ENCODE measurements at places on chromosomes 3 and 15.

GRCh38 chr3:15512166-15512565 lies 9.3 kb downstream of the COLQ start:
- DNase-seq, result peak; percentile 78

DNA sequence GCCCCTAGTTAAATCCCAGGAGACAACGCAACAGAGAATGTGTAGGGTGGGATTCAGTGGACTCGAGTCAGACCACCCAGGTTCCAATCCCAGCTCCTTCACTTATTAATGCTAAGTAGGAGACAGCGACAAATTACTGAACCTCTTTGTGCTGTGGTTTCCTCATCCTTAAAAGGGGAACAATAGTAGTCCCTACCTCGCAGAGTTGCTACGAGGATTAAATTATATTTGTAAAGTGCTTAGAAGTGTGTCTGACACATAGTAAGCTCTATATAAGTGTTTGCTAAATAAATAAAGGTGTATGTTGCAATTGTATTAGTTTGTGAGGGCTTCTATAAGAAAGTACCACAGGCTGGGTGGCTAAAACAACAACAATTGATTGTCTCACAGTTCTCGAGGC lies 58.0 kb upstream of the PPARG start:
- DNase-seq, result no peak

GRCh38 chr15:64883100-64883581 lies 28.6 kb upstream of the ANKDD1A start:
- DNase-seq, result no peak

DNA sequence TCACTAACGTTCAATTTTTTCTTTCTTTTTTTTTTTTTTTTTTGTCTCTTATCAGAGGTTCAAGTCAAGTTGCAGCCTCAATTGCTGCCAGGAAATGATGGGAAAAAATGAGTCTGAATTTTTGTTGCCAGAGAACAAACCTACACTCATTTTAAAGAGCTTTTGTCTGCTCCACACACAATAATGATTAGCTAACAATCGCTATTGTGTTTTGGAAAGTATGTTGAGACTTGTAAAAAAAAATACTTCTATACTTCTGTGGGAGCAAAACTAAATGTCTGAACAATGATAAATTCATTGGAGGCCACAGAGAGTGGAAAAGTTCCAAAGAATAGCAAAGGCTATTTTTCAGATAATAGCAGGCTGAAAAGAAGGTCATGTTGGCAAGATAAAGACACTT lies 176.3 kb upstream of the LMCD1 start:
- DNase-seq, result no peak

GRCh38 chr15:45399381-45400212 lies 21.3 kb upstream of the GATM start:
- DNase-seq, result peak; percentile 41

- DNase-seq, result no peak
Measured at GRCh38 chr3:195508185-195508584, 34.9 kb downstream of the PPP1R2 start.

GRCh38 chr3:39810647-39811161 lies 1.3 kb downstream of the MYRIP start:
- DNase-seq, result no peak

DNA sequence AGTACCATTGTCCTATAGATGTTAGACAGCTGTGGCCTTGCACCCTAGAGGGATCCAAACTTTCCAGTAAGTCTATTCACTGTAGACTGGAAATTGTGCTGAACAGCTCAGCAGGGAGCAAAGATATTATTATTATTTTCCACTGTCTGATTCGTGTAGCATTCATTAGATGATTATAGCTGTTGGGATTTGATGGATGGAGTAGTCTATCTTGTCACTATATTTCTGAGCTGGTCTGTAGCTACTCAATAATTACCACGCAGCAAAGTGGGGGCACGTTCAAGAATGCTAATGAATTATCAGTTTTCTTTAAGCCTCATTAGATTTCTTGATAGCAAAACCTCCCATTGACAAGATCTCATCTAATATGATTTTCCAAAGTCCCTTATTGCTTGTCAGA lies 113.2 kb downstream of the RTP4 start:
- no peak for DNase-seq

GRCh38 chr3:36843065-36844051 lies 79.0 kb upstream of the DCLK3 start:
- DNase-seq, result no peak

DNA sequence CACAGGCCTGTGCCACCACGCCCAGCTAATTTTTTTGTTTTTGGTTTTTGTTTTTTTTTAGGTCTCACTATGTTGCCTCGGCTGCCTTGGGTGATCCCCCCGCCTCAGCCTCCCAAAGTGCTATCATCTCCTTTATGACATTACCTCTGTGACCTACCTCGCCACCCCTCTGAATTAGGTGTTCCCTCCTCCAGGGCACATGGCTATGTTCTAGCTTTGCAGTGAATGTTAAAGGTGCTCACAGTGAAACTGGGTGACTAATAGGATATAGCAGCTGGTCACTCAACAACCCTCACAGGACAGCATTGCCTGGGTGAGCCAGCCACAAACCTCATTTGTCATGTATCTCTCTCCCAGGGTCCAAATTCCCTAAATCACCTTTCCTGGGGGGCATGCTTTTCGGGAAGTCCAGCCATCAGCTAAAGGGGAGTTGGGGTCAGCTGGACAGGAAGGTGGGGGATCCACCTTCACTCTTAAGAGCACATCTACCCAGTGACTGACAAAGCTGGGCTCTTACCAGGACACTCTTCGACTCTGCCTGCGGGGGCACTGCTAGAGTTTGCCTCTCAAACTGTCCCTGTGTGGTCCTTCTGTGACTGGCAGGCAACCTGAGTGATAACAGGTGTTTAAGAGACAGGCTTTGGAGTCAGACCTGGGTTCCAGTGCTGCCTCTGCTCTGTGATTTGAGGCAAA lies 1.6 kb upstream of the TTLL3 start:
- DNase-seq, result no peak

DNA sequence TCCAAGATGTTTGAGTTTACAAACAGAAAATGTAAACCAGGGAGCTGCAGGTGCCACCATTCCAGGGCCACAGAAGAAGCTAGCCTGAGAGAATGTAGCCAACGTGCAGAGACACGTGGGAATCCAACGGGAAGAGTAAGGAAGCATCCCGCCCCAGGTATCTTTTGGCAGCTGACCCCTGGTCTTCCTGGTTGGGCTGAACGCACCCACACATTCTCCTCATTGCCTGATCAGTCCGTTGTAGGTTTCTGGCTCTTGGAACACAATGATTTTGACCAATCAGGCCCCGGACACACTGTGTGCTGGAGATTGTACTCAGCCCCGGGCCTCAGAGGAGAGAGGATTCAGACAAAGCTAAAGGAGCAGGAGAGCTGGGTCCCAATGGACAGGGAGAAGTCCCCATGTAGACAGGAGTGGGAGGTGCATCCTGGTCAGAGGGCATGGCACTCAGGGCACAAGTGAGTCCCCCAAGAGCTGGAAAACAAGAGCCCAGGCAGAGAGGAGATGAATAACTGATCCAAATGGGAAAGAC lies 102.3 kb downstream of the TPRA1 start:
- no peak for DNase-seq

DNA sequence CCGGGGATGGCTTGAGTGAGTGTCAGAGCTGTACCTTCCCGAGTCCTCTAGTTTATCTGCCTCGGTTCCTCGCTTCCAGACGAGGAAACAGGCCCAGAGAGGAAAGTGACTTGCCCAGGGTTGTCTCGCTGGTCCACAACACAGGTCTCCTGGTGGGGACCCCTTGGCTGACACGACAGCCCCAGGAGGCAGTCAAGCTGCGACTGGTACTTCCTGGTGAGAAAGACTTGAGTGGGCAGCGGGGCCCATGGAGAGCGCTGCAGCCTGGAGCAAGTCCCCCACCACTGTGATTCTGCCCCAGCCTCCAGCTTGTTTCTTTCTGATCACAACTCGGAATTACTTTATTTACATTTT lies 600 bp upstream of the CHRNA5 start:
- DNase-seq, result no peak

DNA sequence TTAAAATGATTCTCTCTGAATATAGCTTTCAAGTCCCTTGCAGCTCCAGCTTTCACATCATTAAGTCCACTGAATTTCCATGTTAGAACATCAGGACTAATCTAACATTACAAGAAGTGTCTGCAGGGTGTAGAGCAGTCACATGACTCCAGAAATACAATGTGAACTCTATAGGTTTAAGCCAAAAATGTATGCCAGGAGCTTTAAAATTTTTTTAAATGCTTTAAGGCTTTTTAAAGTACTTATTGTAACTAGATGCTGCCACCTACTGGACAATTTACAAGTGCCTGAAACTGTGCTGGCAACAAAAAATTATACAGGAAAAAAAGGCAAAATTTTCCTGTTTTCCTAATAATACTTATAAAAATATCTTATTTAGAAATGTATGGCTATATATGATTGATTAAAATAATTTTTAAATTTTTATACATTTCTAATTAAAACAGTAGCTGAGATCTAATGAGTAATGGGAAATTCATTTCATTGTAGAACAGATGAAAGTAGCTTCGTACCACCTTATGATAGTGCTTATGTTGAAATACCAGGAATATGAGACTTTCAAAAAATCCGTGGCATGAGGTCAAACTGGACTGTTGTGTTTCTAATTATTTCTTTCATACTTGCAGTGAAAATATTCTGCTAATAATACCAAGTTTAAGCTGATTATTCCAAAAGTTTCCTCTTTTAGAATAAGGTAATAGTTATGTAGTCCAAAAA lies 25.7 kb downstream of the FSIP1 start:
- DNase-seq, result peak; percentile 39

DNA sequence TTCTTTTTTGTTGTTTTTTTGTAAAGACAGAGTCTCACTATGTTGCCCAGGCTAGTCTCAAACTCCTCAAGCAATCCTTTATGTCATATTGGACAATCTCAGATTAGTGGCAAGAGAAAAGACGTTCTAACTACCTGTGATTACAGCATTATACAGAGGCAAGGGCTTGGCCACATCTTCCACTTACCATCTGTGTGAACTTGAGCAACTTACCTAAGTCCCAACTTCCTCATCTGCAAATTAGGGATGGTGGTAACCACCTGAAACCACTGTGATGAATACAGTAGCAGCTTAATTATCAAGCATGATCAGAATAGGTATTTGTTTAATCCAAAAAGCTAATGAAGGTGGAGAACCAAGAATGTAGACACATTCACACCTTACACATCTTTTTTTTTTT lies 16.1 kb downstream of the LRRC2 start:
- no peak for DNase-seq

DNA sequence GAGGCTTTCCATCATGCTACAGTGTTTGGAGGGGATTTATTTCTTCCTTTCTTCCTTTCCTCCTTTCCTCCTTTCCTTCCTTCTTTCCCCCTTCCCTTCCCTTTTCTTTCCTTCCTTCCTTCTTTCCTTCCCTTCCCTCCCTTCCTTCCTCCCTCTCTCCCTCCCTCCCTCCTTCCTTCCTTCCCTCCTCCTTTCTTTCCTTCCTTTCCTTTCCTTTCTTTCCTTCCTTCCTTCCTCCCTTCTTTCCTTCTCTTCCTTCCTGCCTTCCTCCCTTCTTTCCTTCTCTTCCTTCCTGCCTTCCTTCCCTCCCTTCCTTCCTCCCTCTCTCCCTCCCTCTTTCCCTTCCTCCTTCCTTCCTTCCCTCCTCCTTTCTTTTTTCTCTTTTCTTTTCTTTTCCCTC lies 127.2 kb downstream of the EPHA3 start:
- no peak for DNase-seq

- no peak for DNase-seq
Measured at GRCh38 chr15:39593656-39594445, 13.0 kb downstream of the THBS1 start.

- no peak for DNase-seq
Measured at GRCh38 chr3:44522494-44522933, 32.5 kb upstream of the ZKSCAN7 start.

DNA sequence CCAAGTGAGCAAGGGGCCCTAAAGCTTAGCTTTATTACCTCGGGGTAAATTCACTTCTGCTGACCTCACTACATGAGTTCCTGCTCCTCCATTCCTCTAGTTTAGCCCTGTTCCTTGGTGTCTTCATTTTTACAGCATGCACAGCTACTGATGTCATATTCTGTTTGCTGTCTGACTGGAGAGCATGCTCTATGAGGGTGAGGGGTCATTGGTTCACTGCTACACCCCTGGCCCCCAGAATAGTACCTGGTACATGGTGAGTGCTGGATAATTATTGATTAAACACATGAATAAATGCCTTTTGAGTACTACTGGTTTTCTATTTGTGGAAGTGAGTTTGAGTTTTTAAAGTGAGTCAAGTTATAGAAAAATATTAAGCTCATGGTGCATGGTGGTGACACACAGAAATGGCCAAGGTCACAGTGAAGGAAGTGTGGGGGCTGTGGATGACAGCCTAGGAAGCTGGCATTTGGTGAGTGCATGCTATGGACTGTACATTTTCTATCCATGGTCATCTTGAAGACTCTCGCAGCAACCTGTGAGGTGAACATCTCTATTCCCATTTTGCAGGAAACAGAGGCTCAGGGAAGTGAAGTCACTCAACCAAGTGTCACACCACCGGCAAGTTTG lies 34.0 kb downstream of the RPLP1 start:
- no peak for DNase-seq

DNA sequence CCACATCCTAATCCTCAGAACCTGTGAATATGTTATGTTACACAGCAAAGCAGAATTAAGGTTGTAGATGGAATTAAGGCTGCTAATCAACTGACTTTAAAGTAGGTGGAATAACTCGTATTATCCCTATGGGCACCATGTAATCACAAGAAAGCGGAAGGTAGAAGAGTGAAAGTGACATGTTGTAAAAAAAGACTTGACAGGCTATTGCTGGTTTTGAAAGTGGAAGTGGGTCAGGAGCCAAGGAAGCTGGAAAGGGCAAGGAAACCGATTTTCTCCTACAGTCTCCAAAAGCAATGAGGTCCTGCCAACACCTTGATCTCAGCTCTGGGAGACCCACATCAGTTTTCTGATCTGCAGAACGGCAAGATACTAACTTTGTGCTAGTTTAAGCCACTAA lies 6.6 kb downstream of the TP63 start:
- DNase-seq, result no peak

GRCh38 chr3:181906338-181906737 lies 194.6 kb downstream of the SOX2 start:
- no peak for DNase-seq

GRCh38 chr3:172082269-172082668 lies 42.9 kb downstream of the FNDC3B start:
- DNase-seq, result no peak

DNA sequence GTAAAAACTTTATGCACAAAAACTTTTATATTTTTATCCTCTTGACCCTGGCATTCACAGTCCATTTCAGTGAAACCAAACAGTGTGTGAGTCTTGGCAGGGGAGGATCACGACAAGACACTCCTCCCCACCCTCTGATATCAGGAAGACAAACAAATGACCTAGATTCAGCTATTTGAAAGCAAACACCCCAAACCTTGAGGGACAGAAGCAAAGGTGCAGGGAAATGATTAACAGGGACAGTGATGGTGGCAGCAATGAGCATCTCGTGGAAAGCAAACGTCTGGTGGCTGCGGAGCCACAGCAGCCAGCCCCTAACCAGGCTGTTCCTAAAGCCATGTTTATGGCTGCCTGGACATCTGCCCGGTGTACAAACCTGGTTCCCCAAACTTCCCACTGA lies 52.1 kb downstream of the FSIP1 start:
- DNase-seq, result no peak

GRCh38 chr3:43411429-43411828 lies 125.1 kb downstream of the SNRK start:
- DNase-seq, result no peak

All from NCI-H2081 treated with DMSO at 0.1 percent for 48 hours (cell line).